ENCODE measurements at places on chromosomes 1 and 21.

DNA sequence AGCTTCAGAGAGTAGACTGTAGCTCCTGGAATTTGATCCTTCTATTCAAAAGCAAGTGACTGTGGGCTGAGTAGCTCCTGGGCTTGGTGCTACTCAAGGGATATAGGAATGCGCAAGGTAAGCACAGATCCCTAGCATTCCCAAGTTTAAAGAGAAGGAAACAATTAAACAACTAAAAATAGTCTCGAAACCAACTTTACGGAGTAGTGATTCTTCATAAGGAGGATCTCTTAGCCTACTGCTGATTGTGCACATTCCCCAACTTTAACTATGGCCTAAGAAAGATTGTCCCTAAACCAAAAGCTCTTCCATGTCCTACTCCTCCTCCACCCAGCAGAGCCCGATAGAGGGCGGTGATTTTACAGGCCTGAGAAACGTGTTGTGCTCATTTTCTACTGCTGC is 226.5 kb upstream of the CAMK1G start:
- no peak for DNase-seq

DNA sequence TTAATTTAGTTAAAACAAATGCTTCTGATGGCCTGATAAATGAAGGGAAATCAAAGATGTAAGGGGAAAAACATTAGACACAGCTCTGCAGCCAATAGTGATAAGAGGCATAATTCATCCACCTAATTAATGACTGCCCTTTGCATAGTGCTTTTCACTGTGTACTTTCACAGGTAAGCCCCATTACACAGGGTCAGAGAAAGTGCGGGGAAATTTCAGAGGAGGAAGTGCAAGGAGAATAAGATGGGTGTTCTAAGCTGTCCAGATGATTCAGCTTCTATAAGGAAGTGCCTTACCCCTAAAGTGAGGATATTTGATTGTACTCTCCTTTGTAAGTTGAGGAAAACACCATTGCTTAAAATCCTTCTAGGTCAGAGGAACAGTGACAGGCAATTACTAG is 88.0 kb downstream of the NR5A2 start:
- DNase-seq = no peak

GRCh38 chr1:4464478-4464877 is 189.9 kb upstream of the AJAP1 start:
- no peak for DNase-seq

- DNase-seq = no peak
Measured at GRCh38 chr1:184854036-184854435, 99.4 kb upstream of the EDEM3 start.

DNA sequence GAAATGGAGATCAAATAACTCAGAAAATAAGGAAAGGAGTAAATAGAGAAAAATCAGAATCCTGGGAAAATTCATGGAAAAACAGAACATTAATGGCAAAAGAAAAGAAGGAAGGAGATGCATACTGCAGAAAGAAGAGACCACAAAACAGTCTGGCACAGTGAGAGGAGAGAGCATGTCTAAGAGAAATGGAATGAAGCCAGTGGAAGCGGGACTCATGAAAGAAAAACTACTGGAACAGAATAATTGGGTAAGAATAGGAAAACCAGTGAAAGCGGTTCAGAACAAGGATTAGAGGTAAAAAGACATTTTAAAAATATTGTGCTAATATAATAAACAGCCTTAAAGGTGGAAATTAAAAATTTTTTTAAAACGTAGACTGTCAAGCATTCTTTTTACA is 93.6 kb upstream of the GREM2 start:
- DNase-seq = no peak

GRCh38 chr1:63653976-63654375 is 60.8 kb downstream of the PGM1 start:
- DNase-seq = no peak

GRCh38 chr1:243438815-243439214 is 183.0 kb downstream of the SDCCAG8 start:
- no peak for DNase-seq

- no peak for DNase-seq
Measured at GRCh38 chr1:216034506-216034905, 388.7 kb downstream of the USH2A start.

DNA sequence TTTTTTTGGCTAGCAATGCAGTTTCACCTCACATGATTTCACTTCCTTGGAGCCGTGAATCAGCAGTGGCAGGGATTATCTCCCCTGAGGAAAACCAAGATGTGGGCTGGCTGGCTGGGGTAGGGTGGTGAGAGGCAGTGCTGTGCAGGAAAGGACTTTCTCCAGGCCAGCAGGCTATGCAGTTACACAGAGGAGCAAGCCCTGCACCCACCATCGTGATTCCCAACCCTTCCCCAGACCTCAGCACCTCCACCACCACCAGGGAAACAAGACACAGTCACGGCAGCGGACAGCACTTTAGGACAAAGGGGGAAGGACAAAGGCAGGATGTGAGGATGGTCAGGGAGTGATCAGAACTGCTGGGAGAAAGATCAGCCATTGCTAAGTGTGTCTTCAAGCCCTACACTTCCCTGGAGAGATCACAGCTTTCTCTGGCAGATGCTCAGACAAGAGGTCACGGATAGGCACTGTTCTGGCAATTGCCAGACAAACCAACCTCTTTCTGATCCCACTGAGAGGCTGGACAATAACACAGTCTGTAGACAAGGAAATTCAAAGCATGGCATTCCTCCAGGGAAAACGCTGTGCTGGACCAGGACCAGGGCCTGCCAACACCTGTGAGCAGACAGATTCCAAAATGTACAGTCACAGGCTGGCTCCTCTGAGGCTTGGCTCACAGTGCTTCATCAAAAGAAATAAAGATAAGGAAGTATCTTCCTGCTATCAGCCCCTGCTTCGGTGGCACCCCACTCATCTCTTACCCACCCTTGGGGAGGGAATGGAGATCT is 509.4 kb downstream of the SMYD3 start:
- DNase-seq = no peak

DNA sequence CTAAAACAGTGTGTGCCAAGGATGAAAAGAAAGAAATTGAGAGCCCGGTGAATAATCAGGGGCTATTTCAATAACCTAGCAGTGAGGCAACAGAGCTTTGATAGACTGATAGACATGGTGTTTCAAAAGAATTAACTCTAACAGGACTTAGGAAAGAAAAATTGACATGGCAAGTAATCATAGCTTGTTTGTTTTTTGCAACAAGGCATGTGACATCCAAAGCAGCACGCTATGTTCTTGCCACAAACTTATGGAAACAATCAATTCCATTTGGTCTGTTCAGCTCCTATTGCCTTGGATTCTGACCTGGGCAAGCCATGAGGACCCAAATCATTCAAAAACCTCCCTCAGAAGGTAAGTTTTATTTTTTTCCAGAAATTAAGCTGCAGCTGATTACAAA is 608.5 kb downstream of the SMYD3 start:
- no peak for DNase-seq
